ENCODE measurements at places on chromosomes 2 and 18. TPM values are rescaled to one million over a fixed set of nuclear protein-coding genes. Genes with fewer than 3 reads are reported as not detected.

DNA sequence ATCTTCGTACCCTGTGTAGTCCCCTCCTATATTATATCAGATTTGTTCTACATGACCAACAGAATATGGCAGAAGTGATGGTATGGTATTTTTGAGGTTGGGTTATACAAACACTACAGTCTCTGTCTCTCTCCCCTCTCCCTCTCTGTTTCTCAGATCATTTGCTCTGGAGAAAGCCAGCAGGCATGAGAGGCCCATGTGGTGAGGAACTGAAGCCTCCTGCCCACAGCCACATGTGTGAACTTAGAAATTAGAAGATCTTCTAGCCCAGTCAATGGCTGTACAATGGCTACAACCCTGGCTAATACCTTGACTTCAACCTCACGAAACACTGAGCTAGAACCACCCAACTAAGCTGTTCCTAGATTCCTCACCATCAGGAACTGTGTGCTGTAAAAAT is 250.6 kb downstream of the SMAD2 start:
- no peaks in the 10 kb centered on the region for H3K36me3 ChIP-seq
- H3K4me1 ChIP-seq, result no peaks in the 10 kb centered on the region
- no peak overlapping the region for H3K27ac ChIP-seq

Gene REG3A
- total RNA-seq, result not detected

Gene UPP2
- not detected for total RNA-seq

DNA sequence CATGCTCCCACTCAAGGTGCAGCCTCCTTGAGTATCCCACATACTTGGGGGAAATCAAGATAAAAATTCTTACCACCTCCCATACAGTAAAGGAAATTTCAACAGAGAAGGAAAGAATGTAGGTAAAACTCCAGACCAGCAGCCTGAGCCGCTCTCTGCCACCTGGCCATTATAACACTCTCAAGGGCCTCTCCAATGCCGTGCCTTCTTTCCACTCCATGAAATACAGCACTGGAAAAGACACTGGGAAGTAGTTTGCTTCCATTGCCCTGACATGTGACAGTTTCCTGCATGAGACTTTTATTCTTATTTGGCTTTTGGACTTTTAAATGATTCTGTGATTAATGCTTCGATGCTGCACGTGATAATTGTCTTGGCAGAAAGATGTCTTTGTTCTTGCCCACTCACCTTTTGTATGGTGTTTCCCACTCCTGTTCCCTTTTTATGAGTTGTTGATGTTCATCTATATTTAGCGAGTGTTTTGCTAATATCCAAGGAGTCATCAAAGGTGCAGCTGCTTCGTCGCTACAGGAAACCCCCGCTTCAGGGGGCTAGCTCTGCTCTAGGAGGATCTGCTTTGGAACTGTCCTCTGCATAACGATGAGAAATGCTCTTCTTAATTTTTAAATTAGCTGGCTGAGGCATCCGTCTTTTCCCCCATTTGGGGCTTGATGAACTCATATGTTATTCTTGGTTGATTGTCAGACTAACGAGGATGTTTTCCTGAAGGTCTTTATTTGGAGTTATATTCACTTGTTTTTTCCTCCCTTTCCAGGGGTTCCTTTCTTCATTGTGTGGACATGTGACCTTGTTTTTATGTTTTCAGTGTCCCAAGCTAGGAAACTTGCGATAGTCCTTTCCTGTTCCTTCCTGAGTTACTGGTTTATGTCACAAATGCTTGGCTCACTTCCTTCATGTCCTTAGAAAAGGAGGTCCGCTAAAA is 179.4 kb downstream of the TXNL1 start:
- no peak overlapping the region for H3K4me3 ChIP-seq
- no peak overlapping the region for H3K27ac ChIP-seq
- DNase-seq, result no peak
- H3K27me3 ChIP-seq, result no peaks in the 10 kb centered on the region

DNA sequence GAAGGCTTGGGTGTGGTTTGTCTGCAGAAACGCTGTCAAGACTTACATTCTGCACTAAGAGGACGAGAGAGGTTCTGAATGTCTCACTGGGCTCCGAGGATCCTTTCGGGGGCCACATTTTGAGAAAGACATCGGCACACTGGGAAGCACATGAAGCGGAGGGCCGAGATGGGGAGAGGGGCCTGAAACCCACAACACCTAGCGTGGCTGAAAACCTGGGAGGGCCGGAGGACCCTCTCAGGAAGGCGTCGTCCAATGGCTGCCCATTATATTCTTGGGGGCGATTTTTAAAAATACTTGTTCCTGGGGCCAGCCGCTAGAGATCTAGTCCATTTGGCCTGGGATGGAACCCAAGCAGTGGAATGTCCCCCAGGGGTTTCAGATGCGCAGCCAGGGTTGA is 229.6 kb downstream of the GBX2 start:
- DNase-seq, result no peak
- H3K4me1 ChIP-seq, result peaks cover 18% of the 10 kb centered on the region
- H3K36me3 ChIP-seq, result no peaks in the 10 kb centered on the region
- no peak overlapping the region for H3K27ac ChIP-seq
- H3K27me3 ChIP-seq, result no peaks in the 10 kb centered on the region
- H3K4me3 ChIP-seq, result no peak overlapping the region

Gene PLCL1
- 0.84 TPM for total RNA-seq

DNA sequence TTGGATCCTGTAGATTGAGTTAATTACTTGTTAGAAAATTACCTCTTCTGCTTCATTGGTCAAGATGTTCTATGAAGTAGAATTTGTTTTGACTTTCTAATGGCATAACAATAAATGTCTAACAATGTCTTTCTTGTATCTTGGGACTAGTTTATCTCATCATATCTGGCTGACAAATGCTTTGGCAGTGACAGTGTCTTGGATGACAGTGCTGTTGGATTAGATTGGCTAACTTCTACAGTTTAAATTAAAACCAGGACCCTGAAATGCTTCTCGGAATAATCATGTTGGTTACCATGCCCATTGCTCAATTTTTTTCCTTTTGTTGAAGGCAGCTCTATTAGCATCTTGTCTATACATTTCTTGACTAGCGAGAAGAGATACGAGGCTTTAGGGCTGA is 176.9 kb downstream of the PARD3B start:
- H3K4me3 ChIP-seq, result no peak overlapping the region
- no peak for DNase-seq
- no peaks in the 10 kb centered on the region for H3K36me3 ChIP-seq
- no peak overlapping the region for H3K27ac ChIP-seq
- H3K4me1 ChIP-seq, result no peaks in the 10 kb centered on the region

DNA sequence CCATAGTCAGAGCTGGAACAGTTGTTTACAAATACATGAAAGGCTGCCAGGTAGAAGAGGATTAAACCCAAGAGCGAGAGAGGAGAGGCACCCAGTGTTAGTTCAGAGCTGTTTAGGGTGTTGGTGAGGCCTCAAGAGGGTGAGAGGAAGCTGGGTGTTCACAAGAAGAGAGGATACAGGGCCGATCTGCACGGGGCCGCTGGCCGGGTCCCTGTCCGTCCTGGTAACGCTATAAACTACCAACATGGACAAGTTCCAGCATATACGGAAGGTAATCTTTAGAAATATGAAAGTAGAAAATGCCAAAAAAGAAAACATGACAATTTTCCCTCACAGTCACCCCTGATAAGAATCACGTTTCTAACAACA is 109.7 kb downstream of the TMEM18 start:
- no peaks in the 10 kb centered on the region for H3K27me3 ChIP-seq

Gene CPO
- not detected for total RNA-seq

GRCh38 chr2:106573773-106574172 is 86.6 kb downstream of the CD8B2 start:
- no peak overlapping the region for H3K4me3 ChIP-seq
- no peaks in the 10 kb centered on the region for H3K27me3 ChIP-seq
- H3K4me1 ChIP-seq, result peaks cover 6% of the 10 kb centered on the region
- no peak overlapping the region for H3K27ac ChIP-seq

Gene CD226
- total RNA-seq, result 0.07 TPM

DNA sequence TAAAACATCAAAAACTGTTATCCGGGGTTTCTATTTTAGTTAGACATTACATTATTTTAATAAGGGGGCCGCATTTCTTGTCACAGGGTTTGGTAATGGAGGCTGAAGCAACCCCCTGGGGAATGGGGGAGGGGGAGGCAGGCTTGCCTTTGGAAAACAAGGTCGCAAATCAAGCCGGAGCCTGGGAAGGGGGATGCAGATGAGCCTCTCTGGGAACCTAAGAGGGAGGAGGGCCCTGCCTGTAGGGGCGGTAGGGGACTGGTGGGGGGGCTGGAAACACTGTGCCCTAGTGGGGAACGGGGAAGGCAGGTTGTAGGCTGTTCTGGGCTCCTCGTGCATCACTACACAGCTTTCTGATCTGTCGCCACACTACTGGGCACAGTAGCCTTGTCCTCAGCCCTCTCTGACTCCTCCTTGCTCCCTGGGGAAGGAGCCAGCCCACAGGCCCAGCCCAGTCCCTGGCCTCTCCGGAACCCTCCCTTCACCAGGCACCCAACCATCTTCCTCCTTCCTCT is 170.2 kb upstream of the SMAD2 start:
- DNase-seq, result no peak
- H3K36me3 ChIP-seq, result no peaks in the 10 kb centered on the region
- H3K27me3 ChIP-seq, result peaks cover 18% of the 10 kb centered on the region
- no peak overlapping the region for H3K4me3 ChIP-seq

DNA sequence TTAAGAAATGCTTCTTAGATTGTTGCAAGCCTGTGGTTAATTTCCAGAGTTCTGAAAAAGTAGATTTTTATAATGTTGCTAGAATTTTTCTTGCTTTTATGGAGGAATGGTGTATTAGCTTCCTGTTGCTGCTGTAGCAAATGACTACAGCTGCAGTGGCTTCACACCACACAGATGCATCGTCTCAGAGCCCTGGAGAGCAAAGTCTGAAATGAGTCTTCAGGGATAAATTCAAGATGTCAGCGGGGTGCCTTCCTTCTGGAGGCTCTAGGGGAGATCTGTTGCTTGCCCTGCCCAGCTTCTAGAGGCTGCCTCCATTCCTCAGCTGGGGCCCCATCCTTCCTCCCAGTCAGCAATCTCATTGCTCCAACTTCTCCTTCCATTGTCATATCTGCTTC is 187.8 kb downstream of the ZNF516 start:
- H3K27ac ChIP-seq, result no peak overlapping the region
- no peaks in the 10 kb centered on the region for H3K4me1 ChIP-seq
- no peak overlapping the region for H3K4me3 ChIP-seq
- H3K27me3 ChIP-seq, result no peaks in the 10 kb centered on the region

- no peaks in the 10 kb centered on the region for H3K27me3 ChIP-seq
- no peak for DNase-seq
- no peak overlapping the region for H3K27ac ChIP-seq
Observed at GRCh38 chr2:144936442-144936841, 416.5 kb upstream of the ZEB2 start.

GRCh38 chr2:105470979-105471378 is 72.1 kb upstream of the FHL2 start:
- DNase-seq, result no peak
- H3K4me3 ChIP-seq, result no peak overlapping the region
- H3K4me1 ChIP-seq, result peaks cover 3% of the 10 kb centered on the region
- peaks cover 13% of the 10 kb centered on the region for H3K27me3 ChIP-seq

- no peak overlapping the region for H3K4me3 ChIP-seq
- no peaks in the 10 kb centered on the region for H3K36me3 ChIP-seq
- H3K27me3 ChIP-seq, result no peaks in the 10 kb centered on the region
Observed at GRCh38 chr2:39697454-39697853, 31.7 kb downstream of the TMEM178A start.

Gene EFEMP1
- total RNA-seq, result 155 TPM

- H3K36me3 ChIP-seq, result no peaks in the 10 kb centered on the region
- H3K4me1 ChIP-seq, result peaks cover 8% of the 10 kb centered on the region
- H3K4me3 ChIP-seq, result no peak overlapping the region
- H3K27ac ChIP-seq, result no peak overlapping the region
- H3K27me3 ChIP-seq, result peaks cover 2% of the 10 kb centered on the region
Observed at GRCh38 chr18:12010187-12010802, 29.0 kb downstream of the IMPA2 start.

Gene SLC23A3
- 1.2 TPM for total RNA-seq

Gene GNAL
- total RNA-seq, result 3.6 TPM

Gene GALNT13
- total RNA-seq, result 2.0 TPM

- H3K4me1 ChIP-seq, result peaks cover 6% of the 10 kb centered on the region
- no peak overlapping the region for H3K4me3 ChIP-seq
- no peaks in the 10 kb centered on the region for H3K36me3 ChIP-seq
- peak overlapping the region; percentile 17 for H3K27ac ChIP-seq
- no peaks in the 10 kb centered on the region for H3K27me3 ChIP-seq
- DNase-seq, result peak; percentile 83
Observed at GRCh38 chr2:85878719-85879370, 9.9 kb downstream of the ST3GAL5 start.

Gene GAREM2
- 2.2 TPM for total RNA-seq

- no peaks in the 10 kb centered on the region for H3K27me3 ChIP-seq
- peak; percentile 47 for DNase-seq
- peak overlapping the region; percentile 10 for H3K27ac ChIP-seq
- H3K36me3 ChIP-seq, result peaks cover 37% of the 10 kb centered on the region
- no peak overlapping the region for H3K4me3 ChIP-seq
- peaks cover 9% of the 10 kb centered on the region for H3K4me1 ChIP-seq
Observed at GRCh38 chr2:9498210-9498609, 23.9 kb downstream of the IAH1 start.

GRCh38 chr2:9630117-9630735 is 571 bp downstream of the YWHAQ start:
- peaks cover 28% of the 10 kb centered on the region for H3K36me3 ChIP-seq
- no peak for DNase-seq
- peak overlapping the region; percentile 83 for H3K27ac ChIP-seq
- H3K4me1 ChIP-seq, result peaks cover 25% of the 10 kb centered on the region

- no peak overlapping the region for H3K27ac ChIP-seq
- peak; percentile 24 for DNase-seq
- H3K4me3 ChIP-seq, result no peak overlapping the region
- no peaks in the 10 kb centered on the region for H3K36me3 ChIP-seq
Observed at GRCh38 chr18:48605408-48605845, 66.6 kb downstream of the CTIF start.

Measured in astrocyte (in vitro differentiated cells and primary cell).